GM04503 (cell line): ENCODE measurements at places on chromosomes 2 and 18.

- DNase-seq: no peak
These were observed 194.8 kb upstream of the ACVR2A start for GRCh38 chr2:147649998-147650397.

- no peak for DNase-seq
These were observed 1.1 kb upstream of the DPP4 start for GRCh38 chr2:162074928-162075688.

DNA sequence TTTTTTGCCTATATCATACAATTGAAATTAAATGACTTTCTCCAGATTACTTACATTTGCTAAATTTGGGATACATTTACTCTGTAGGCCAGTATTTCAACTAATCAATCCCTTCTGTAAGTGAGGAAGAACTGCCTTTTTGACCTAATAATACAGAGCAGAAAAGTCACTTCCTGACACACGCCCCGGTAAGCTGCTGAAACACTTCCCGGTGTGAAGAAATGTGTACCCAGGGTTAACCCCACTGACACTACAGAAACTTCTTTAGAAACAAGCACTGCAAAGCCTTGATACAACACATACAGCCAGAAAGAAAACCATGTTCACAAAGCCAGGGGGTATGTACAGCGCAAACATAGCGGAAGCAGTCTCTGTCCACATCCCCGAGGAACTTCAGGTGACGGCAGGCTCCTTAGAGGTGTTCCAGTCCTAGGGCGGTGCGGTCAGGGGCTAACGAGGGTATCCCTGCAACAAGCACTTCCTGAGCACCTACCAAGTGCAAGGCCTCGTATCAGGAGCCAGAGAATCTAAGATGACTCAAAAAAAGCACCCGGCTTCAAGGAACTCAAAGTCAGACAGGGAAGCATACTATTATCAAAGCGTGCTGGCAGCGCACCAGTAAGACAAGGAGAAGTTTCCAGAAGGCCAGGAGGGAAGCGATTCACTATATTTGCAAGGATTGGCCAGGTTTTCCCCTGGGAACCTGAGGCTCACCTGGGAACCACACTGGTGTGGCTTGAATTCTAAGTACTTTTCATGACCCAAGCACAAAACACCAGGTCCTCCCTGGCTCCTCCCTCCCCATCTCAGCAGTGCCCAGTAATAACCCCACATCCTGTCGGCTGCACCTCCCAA lies 46.6 kb downstream of the ZNF516 start:
- no peak for DNase-seq

DNA sequence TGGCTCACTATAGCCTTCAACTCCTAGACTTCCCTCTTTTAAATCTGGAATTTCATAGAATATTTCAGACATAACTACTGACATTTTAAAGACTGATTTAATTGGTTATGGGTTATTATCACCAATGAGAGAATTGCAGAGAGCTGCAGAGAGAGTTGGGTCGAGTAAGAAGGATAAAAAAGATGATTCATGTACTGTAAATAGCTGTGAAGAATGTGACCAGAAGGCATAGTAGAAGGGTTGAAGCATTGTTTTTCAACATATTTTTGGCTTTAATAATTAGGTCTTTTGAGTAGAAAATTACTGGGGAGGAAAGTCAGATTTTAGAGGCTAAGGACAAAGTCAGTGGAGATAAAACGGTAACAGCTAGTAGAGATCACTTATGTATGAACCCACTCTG lies 503.2 kb upstream of the SLC8A1 start:
- no peak for DNase-seq

DNA sequence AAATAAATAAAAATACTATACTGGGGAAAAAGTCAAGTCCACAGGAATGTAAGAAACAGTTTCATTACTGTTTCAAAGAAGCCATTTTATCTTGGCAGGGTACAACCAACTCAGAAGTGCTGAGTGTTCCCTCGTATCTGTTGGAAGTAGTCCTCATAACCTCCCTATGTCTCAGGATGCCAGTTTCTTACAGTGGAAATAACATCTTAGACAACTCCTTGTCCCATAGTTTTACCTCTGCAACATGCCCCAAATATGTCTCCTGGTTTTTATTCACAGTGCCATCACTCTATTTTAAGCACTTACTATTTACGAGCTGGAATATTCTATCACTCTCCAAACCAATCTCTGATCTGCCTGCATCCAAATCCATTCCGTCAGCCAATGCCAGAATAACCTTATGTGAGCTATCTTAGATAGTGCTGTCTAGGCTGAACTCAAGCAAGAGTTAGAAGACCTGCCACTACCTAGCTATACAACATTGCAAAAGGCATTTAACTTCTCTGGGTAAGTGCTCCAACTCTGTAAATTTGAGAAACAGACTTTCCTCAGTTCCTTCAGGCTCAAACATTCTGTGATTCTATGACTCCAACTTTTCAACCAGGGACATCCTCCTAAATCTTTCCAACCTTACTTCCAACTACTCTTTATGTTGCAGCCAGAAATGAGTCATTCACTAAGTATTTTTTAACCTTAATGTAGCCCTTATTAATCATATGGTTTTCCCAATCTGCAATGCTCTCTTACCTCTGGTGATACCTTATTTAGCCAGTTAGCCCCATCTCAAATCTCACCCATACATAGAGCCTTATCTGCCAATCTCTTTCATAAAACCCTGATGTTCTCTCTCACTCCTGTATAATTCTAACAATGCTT lies 66.7 kb downstream of the RTN4 start:
- DNase-seq: no peak

DNA sequence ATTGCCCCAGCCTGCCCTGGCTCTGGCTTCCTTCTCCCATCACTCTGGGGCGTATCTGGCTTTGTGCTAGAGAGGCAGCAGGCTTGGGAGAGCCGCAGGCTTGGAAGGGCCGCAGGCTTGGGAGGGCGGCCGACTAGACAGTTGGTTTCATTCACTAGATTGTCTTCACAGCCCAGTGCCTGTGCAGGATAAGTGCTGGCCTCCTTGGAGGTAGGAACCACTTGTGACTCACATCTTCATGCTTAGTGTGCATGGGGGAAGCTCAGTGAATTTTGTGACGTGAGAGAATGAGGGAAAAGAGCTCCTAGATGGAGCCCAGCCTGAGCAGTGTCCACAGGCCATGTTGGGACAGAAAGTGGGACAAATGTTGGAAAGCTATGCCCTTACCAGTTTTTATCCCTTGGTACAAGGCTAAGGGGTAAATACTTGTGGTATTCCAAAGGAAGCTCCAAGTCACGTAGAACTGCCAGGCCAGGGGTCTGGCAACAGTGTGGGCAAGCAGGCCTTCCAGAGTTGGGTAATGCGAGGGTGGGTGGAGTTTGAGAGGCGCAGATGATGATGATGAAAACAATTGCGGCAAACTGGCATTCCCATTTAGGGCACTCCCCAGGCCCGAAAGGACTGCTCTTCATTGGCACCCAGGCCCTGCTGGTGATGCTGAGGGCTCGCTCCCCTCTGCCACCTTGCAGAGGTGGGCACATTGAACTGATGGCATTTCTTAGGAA lies 100.1 kb downstream of the DDX1 start:
- DNase-seq: no peak

DNA sequence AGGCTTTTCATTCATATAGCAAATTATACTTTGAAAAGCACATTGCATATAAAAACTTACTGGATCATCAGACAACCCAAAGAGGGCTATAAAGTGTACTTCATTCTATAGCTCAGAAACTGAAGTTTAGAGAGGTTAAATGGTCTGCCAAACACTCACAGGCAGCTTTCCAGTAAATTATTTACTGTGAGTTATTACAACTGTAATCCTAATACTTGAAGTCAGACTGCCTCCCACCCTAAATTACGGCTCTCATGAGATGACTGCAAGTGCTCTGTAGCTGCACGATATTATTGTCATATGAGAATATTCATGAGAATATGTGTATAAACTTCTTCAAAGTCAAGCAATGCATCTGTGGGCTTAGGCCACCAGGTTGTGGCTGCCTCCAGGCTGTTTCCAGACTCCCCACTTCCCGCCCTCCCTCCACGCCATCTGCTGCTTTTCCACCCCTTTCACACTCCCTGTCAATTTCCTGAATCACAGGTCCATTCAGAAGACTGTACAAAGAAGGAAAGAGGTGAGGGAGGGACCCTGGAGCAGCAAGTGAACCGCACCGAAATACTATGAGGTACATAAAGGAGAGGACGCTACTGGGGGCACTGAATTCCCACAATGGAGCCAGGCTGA lies 111.1 kb upstream of the SPOPL start:
- no peak for DNase-seq

- DNase-seq: no peak
These were observed 1.8 kb upstream of the CRYGB start for GRCh38 chr2:208147759-208148158.

DNA sequence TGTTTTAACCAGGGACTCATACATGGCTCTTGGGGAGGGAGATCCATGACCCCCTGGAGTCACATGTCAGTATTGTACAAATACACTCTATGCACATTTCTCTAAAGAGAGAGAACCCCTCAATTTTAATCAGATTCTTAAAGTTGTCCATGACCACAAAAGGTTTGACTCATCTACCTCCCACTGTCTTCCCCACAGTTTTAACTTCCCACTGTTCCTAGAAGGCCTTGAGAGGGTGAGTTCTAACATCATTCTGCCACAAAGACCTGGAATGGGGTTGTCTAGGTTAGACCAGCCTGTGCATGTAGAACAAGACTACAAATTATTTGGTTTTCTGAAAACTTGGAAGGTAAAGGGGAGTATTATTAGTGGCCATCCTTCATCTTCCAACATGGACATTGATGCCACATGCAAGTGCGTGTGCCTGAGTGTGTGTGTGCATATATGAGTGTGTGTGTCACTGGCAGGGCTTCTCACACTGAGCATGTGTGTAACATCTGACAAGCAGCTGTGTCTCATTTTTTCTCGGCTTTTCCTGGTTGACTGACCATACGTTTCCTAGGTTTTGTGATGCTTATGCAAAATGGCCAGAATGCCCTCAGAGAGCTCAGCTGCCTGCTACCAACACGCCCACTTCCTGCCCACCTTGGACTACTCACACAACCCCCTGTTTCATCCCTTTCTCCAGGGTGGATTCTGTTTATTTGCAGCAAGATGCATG lies 94.6 kb upstream of the LGALSL start:
- DNase-seq: no peak

DNA sequence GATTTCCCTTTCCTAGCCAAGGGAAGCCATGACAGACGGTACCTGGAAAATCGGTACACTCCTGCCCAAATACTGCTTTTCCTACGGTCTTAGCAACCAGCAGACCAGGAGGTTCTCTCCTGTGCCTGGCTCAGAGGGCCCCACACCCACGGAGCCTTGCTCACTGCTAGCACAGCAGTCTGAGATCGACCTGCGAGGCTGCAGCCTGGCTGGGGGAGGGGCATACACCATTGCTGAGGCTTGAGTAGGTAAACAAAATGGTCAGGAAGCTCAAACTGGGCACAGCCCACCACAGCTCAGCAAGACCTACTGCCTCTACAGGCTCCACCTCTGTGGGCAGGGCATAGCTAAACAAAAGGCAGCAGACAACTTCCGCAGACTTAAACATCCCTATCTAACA lies 6.8 kb upstream of the CD207 start:
- DNase-seq: no peak

DNA sequence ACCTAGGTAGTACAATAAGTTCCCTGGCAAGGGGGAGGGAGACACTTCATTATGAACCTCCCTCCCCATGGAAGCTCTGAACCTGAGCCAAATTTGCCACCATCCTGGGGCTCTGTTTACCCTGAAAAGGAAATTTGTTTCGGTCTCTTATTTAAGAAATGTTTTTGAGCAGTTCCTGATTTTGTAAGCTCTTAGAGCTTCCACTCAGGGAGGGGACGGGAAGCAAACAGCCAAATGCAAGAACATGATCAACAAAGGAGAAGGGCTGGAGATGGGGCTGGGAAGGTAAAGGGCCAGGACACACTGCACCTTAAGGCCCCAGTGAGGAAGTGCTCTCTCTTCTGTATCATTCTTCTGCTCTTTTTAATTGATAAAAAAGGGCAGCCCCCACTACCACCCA lies 117.9 kb downstream of the NRP2 start:
- no peak for DNase-seq

- DNase-seq: no peak
These were observed 32.6 kb upstream of the E2F6 start for GRCh38 chr2:11498543-11499034.
